ENCODE measurements at places on chromosomes 3 and 15. TPM values are rescaled to one million over a fixed set of nuclear protein-coding genes. Genes with fewer than 3 reads are reported as not detected.

DNA sequence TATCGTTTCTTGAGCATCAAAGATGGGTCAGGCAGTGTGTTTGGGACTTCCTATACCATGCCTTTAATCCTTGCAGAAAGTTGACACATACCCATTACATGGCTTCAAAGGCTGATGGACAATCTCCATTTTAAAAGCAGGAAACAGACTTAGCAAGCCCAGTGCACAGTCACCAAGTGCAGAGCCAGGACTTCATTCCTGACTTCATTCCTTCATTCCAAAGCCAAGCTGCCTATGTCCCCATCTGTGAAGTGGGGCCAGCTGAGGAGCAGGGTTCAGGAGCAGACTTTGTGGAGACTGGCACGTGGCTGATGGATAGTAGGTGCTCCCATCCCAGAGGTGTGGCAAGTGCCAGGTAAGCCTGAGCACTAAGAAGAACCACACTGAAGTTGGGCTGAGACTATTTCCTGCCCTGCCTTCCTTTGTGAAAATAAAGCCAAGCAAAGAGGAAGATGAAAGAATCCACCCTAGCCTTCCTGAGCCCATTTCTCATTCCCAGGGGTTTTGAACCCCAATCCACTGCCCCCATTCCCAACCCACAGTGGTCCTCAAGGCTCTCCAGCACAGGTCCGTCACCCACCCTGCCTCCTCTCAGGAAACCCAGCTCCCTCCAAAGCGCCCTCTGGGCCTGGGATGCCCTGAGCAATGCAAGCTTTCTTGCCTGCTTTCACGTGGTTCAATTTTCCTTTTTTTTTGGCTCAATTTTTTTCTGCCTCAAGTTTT is 1.8 kb downstream of the CX3CR1 start:
- no peak for DNase-seq

- DNase-seq, result no peak
Measured at GRCh38 chr3:195761123-195761566, 40.4 kb downstream of the MUC20 start.

GRCh38 chr3:184889312-184889904 is 77.4 kb downstream of the VPS8 start:
- no peak for DNase-seq

The REC114 gene
- total RNA-seq, result not detected

GRCh38 chr15:50278496-50278895 is 13.0 kb upstream of the HDC start:
- DNase-seq, result no peak

- DNase-seq, result no peak
Measured at GRCh38 chr15:63185206-63185605, 4.2 kb upstream of the RAB8B start.

DNA sequence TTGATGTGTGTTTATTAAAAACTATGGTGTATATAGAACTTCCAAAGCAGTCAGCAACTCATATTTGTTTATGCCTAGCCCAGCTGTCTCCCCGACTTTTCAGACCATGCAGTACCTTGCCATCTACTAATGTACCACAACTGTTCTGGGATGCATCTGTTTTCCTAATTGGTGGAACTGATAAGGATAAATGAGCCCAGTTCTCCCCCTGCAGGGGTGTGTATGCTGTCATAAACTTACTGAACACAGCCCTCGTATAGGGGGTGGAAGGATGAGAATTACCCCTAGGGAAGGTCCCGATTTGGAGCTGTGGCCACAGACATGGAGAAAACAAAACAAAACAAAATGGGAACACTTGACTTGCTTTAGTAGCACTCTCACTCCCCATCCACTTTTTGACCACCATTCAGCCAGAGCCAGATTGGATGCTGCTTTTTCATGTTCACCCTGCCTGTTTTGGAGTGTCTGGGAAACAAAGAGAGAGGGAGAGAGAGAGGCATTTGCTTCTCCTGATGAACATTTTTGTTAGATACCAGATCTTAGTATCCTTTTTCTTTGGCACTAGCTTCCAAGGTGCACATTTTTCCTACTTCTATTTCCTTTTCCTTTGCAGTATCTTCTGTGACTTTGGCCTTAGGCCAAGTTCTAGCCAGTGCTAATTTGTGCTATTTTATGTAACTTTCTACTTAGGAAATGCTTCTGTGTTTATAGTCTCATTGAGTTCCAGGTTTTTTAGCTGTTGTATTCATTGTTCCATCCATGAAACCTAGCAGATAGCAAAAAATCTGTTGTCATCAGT is 29.1 kb downstream of the CADM2 start:
- no peak for DNase-seq

DNA sequence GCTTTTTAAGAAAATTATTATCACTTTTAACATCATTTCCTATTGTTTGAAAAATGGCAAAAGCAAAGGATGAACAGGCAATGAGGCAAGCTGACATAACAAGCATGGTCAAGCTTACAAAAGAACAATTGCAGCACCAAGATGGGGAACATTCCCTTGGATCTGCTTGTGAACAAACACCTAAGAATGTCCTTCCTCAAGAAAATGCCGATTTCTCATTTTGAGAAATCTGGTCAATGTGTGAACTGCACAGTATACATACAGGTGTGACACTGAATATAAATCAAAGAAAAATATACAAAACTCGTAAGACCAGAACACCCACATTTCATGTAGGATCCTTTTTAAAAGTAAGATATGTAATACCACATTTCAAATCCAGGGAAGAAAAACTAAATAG is 58.9 kb downstream of the LRRFIP2 start:
- no peak for DNase-seq

DNA sequence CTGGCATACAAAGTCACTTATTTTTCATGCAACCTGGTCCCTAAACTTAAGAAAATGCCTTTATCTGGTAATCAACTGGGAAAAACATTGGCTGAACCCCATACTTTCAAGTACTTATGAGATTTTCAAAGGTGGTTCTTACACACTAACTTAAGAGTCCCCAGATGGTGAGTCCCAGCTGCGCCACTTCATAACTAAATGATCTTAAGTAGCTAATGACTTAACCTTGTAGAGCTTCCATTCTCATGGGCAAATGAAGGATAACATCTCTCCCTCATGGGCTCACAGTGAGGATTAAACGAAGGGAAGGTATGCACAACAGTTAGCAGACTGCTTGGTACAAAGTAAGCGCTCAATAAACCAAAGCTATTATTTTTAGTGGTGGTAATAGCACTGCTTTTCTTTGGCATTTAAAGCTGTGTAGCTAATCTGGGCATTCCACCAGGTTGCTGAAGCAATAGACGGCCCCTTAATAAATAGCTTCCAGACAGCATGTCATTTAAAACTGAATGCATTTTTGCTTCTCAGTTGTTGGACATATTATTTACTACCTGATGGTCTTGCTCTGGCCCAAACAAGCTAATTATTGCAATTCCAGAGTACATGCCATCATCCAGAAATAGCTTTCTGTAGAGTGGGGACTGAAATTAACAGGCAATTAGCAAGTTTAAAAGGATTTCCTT is 55.4 kb downstream of the LIPC start:
- no peak for DNase-seq

- no peak for DNase-seq
Measured at GRCh38 chr15:72688697-72689096, 2.7 kb downstream of the BBS4 start.

The TM4SF1 gene
- 152 TPM for total RNA-seq

- no peak for DNase-seq
Measured at GRCh38 chr15:26686547-26687187, 86.2 kb downstream of the GABRB3 start.

DNA sequence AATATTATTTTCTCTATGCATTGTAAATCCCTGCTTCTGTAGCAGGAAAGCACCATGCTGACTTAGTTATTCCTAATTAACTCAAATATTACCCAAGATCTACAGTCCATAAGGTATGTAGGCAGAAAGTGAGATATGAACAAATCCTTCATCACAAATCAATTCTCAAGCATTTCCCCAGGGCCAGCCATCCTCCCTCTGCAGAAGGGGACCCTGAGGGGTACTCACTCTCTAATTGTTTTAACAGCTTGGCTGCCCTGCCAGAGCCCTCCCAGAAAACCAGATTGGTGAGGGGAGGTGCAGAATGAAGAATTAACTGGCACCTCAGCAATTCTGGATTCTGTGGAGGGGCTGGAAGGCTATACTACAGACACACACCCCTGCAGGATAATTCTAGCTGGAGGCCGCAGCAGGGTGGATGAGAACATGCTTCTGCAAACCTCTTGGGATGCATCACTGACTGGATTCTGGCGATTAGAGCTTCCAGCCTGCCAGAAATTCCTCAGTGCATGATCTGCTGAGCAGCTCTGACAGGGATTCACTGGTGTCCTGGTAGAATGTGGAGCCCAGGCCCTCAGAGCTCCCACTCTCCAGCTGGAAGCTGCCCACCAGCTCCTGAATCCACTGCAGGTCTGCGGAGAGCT is 88.6 kb upstream of the HERC1 start:
- DNase-seq, result no peak

- DNase-seq, result no peak
Measured at GRCh38 chr15:82875411-82876003, 66.1 kb downstream of the WHAMM start.

DNA sequence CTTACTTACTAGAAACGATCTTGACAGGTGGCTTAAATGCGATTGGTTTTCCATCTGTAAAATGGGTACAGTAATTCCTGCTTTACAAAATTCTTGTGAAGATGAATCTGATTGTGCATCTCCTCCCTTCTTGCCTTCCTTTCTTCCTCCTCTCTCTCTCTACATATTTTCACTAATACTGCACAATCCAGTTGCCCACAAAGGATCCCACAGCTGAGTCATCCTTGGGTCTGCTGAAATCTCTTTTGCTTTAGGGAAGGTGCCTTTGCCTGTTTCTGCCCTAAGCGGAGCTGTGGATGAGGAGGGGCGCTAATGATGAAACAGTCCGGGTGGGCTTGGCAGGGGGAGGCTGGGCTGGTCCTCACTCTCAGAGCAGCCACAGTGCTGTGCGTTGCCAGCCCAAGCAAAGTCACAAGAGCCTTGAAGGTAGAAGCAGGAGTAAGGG is 46.1 kb downstream of the AMOTL2 start:
- DNase-seq, result peak; percentile 93

DNA sequence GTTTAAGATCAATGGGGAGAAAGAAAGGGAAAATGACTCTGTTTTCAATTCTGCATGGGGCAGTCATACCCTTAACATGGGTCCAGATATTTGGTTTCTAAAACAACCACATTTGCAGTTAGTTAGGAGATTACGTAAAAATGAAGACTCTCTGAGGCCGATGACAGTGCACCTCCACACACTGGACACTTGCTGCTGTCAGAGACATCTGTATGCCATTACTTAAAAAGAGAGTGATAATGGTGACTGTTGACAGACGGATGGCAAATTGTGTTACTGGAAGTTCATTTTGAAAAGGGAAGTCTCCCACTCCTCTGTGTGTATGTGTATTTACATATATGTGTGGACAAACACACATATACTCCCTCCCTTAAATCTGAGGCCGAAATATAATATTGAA is 304.5 kb upstream of the SEMA6D start:
- no peak for DNase-seq

The RBPMS2 gene
- 0.48 TPM for total RNA-seq

GRCh38 chr3:44329946-44330345 is 8.6 kb upstream of the TCAIM start:
- DNase-seq, result no peak

The SKOR1 gene
- not detected for total RNA-seq

The LYZL4 gene
- not detected for total RNA-seq

- DNase-seq, result no peak
Measured at GRCh38 chr3:6771171-6771570, 89.7 kb upstream of the GRM7 start.

- DNase-seq, result no peak
Measured at GRCh38 chr3:183283886-183284285, 30.8 kb downstream of the B3GNT5 start.

The TRH gene
- total RNA-seq, result not detected

DNA sequence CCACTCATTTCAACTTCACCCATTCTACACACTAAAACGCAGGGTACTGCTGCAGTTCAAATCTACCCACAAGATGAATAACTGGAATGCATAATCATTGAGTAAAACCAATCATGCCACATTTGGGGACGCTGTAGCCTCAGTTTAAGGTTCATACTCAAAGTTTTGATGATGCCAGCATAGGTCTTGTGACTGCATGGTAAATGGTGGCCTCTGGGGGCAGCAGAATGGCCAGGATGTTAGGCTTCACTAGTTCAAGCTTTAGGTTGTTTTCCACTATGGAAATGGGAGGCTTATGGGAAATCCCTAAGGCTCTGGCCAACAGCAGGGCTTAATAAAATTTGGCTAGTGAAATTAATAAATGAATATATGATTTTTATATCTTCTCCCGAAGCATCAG is 104.3 kb upstream of the TSC22D2 start:
- DNase-seq, result peak; percentile 38

DNA sequence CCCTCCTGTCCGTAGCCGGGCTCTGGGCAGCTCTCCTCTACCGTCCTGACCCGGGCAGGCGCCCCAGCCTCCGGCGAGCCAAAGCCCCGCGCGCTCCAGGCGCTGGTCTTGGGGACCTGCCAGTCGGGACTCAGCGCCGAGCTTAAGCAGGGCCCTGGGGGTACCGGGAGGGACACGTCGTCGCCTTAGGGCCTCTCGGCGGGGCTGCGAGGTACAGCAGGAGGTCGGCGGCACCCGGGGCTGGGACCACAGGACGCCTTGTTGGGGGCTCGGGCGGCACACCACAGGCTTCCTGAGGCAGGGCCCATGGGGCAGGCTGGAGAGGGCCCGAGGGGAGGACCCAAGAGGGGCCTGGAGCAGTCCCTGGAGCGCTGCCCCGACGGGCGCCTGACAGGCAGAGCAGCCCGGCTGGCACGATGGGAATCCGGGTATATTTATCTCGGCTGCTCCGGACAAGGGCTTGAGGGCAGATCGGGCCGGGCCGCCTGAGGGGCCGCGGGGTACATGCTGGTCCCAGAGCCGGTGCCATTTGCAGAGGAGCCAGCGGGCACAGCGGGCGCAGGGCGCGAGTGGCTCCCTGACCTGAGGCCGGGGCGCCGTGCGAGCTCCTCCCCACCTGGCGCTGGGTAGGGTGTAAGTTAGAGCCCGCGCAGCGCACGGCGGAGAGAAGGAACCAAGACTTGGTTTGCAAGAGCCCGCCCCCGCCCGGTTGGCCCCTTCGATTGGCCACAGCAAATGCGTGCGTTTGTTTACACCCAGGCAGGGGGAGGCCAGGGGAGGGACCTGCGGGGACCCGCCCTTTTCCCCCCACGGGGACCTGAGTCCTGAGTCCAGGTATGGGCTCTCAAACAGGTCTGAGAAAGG is 574 bp downstream of the SLC38A3 start:
- DNase-seq, result no peak

- DNase-seq, result no peak
Measured at GRCh38 chr3:156491192-156491591, 63.7 kb downstream of the SSR3 start.
